ENCODE measurements at places on chromosomes 16 and 17.
A peak's percentile ranks its signal among the peaks of the same experiment; 100 is the strongest.

GRCh38 chr17:82051776-82052637, at the start of the genes GPS1 and RFNG:
Gene GPS1 (plus strand): TSS chr17:82051898. CDS start chr17:82051932, 34 bp downstream.
Gene RFNG (minus strand): TSS chr17:82051811. CDS start chr17:82051766, 45 bp downstream.
- peak; percentile 66 for DNase-seq

GRCh38 chr17:75566416-75566815, 21.2 kb upstream of the MYO15B start:
- no peak for DNase-seq

GRCh38 chr17:60390186-60390585, 1.7 kb downstream of the USP32 start:
- DNase-seq, result no peak

DNA sequence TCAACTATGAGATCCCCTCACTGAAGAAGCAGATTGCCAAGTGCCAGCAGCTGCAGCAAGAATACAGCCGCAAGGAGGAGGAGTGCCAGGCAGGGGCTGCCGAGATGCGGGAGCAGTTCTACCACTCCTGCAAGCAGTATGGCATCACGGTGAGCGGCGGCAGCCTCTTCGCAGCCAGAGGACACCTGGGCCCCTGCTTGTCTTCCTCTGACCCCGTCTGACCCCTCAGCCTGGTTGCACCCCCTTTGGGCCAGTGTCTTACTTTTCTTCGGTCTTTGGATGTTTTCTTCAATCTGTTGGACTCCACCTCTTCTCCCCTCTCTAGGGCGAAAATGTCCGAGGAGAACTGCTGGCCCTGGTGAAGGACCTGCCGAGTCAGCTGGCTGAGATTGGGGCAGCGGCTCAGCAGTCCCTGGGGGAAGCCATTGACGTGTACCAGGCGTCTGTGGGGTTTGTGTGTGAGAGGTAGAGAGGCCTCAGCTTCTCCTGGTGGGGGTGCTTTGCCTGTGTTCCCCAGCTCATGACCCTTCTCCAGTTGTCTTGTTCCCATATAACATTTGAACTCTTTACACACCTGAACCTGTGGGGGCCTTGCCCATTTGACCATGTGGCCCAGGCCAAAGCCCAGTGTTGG, 4.4 kb downstream of the CDK5RAP3 start:
- no peak for DNase-seq

- peak; percentile 48 for DNase-seq
Measured at GRCh38 chr17:20226814-20227482, 217.8 kb downstream of the SPECC1 start.

All from stimulated activated CD4-positive, alpha-beta T cell treated with anti-CD3 and anti-CD28 coated beads, TNF-alpha, amount 100 ng/mL, for 4 hours (primary cell).